ENCODE measurements at places on chromosomes 16 and 17.

GRCh38 chr17:1707107-1707506, 3.1 kb downstream of the TLCD2 start:
- no peak for DNase-seq

- DNase-seq: no peak
Observed at GRCh38 chr17:12737740-12738469, 51.4 kb upstream of the ARHGAP44 start.

DNA sequence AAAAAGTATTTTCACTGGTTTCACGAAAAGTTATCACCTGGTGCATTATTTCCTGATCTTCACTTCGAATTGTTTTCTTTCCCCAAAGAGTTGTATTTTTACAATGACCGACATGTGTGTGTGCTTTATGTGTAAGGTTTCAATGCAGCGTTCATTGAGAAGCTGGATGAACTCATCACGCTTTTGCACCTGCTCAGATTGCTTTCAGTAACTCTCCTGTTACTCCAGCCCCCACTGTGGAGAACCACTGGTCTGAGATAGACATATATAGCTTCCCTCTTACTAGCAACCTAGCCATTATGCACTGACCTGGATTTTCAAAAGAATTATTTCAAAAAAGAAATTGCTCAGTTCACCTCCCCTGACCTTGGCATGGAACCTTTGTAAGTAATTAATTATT, 178.3 kb upstream of the CHMP6 start:
- DNase-seq: no peak

GRCh38 chr16:84881702-84882521, 62.1 kb downstream of the CRISPLD2 start:
- peak; percentile 98 for DNase-seq

DNA sequence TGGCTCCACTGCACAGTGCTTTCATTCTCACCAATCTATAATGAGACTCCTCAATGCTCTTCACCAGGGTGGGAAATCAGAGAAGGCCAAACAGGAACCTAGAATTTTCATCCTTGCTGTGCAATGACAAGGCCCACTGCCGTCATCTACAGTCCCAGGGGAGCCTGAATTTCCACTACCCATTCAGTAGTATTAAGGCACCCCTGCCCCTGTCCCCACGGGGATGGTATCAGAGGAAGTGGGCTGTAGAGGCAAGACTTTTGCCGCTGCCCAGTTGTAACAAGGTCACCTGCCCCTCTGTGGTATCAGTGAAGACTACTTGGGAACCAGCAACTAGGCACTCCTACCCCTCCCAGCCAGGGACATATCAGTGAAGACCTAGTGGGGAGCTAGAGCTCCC, 104.5 kb downstream of the C16orf78 start:
- no peak for DNase-seq

DNA sequence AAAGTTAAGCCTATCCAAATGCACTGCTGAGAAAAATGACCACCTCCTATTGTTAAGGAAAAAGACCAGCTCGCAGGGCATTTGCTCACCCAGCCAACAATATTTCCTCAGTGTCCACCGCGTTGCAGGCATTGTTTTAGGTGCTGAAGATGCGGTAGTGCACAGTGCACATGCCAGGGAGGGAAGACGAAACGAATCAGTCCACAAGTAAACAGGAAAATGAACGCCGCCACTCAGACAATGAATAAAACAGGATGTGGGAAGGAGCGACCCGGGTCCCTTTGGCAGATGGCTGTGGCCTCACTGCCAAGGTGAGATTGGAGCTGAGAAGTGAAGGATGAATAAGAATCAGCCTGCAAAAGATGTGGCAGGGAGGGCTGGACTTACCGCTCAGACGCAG, 249.2 kb downstream of the FOXL1 start:
- DNase-seq: no peak

GRCh38 chr16:70433458-70434103, 5.3 kb downstream of the ST3GAL2 start:
- DNase-seq: peak; percentile 96

GRCh38 chr16:54506741-54507500, 220.3 kb upstream of the IRX3 start:
- no peak for DNase-seq

- DNase-seq: peak; percentile 54
Observed at GRCh38 chr16:3065069-3065741, at the start of gene IL32. Gene IL32, plus strand, starts transcription at chr16:3065640. Its CDS starts 172 bp downstream, at chr16:3065812.

GRCh38 chr17:51802544-51802943, 356.0 kb downstream of the CA10 start:
- DNase-seq: no peak

DNA sequence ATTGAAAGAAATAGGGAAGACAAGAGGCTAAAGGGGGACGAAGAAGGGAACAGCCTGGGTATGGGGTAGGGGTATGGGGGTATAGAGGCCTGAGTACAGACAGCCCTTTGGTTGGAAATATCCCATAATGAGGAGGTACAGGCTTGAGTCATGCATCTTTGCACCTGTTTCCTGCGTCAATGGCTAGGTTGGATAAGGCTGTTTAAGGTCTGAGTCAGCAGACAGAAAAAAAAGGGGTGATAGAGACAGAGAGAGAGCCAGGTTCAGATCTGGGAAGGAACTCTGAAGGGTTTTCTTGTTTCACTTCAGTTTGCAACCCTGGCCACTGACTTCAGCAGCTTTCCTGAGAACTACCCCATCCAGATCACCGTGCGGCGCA, 8.5 kb downstream of the FNDC8 start:
- no peak for DNase-seq

DNA sequence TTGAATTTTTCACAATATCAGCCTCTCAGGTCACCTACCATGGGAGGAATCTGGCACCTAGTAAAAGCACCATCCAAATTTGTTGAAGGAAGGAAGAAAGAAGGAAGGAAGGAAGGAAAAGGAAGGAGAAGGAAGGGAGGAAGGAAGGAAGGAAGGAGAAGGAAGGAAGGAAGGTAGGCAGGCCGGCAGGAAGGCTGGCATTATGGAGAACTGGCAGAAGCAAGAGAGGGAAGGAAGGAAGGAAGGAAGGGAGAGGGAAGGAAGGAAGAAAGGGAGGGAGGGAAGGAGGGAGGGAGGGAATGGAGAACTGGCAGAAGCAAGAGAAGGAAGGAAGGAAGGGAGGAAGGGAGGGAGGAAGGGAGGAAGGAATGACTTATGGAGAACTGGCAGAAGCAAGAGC, 24.3 kb downstream of the WSCD1 start:
- no peak for DNase-seq

- DNase-seq: no peak
Observed at GRCh38 chr16:50036426-50036825, 11.4 kb downstream of the CNEP1R1 start.

GRCh38 chr17:52995147-52995546, 827.6 kb upstream of the KIF2B start:
- DNase-seq: no peak
